ENCODE measurements at places on chromosomes 3 and 15.

DNA sequence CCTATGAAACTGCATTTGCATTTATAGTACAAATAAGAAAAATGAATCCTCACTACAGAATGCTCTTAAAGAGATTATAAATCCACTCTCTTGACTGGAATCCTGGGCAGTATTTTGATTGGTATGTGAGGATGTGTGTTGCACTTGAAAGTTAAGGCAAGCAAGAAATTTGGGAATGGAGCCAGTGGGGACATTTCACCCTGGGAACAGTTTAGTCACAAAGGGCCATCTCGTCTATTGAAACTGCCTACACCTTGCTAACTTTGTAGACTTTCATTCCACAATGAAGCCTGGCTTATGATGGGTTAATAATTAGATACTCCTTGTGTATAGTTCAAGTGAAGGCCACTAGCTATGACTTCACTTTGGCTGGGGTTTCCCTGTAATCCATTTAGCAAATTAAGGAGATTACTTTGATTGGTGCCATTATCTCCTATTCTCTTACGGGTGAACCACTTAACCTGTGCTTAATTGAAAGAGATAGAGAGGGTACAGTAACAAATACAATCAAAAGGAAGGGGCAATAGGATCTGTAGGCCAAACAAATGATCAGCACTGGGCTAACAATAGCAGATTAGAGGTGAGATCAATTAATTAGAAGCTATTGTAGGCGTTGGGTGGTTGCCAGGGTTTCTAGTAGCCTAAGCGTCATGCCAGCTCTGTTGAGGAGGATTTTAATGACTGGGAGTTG is 146.9 kb upstream of the RARB start:
- no peak for DNase-seq

GRCh38 chr15:82832601-82833361 is 23.4 kb downstream of the WHAMM start:
- DNase-seq, result peak; percentile 31

DNA sequence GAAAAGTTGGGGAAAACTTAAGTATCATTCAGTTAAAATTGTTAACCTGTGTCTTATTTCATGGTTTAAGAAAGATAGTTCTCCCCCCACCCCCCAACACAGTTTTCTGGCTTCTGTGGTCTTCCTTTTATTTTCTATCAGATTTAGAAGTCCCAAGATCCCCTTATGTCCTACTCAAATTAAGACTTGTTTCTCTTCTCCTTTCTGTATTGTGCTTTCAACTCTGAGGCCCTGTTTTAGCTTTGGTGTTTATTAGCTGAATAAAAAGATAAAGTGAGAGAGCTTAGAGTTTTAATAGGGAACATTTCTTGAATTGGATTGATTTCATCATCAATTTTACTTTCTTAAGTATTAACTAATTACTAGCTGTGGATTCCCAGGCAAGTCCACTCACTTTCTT is 62.6 kb downstream of the AKAP13 start:
- no peak for DNase-seq

DNA sequence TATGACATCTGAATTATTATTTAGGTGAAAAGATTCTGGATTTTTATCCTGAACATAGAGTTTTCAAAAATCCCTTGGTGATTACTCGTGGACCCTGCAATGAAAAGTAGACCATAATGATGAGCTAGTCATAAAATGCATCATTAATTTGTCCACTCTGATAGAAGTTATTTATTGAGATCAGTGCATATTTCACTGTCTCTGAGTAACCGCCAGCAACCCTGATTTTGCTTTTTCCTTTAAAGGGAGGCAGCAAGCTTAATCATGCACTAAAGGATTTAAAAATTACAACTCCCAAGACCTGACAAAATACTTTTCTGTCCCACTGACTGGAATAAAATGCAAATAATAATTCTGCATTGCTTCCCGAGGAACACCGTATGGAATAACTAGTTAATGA is 259.6 kb upstream of the DPPA4 start:
- DNase-seq, result no peak

GRCh38 chr3:32758375-32758753 is 59.4 kb upstream of the TRIM71 start:
- no peak for DNase-seq

DNA sequence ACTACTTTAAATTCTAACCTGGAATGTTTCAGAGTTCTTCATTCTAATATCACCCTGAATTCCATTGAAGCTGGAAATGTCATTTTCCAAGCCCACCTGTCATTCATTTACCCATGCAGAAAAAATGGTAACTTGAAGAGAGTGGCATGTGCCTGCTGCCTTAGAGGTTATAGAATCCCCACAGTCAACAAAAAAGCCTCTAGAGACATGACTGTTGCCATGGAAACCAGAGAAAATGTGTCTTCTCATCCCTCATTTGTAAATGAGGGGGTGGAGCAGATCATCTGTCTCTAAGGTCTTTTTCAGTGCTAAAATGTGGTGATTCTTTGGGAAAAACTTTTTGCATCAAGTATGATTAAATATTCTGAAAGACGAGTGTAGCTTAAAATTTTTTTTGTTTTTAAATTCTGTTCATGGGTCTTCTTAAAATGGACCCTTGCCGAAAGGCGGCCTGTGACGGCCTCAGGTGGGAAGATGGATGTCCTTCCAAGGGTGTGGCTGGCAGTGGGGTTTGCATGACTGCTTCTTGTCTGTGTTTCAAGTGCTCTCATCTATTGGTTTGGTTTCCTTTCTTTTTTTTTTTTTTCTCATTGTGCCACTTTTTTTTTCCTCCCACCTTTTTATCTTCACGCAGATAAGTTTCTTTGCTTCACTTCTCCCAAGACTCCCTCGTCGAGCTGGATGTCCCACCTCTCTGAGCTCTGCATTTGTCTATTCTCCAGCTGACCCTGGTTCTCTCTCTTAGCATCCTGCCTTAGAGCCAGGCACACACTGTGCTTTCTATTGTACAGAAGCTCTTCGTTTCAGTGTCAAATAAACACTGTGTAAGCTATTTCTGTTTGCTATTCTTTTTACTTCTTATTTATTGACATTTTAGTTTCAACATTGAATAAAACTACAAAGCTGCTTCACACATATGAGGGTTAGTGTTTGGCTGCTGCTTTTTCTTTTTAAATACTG is 23.0 kb downstream of the TPM1 start:
- DNase-seq, result no peak

- no peak for DNase-seq
These were observed 51.9 kb downstream of the BBX start for GRCh38 chr3:107574650-107575049.

- no peak for DNase-seq
These were observed 5.7 kb upstream of the FOXB1 start for GRCh38 chr15:59998305-59998949.

GRCh38 chr3:76631251-76631650 is 408.6 kb upstream of the ROBO2 start:
- DNase-seq, result no peak

DNA sequence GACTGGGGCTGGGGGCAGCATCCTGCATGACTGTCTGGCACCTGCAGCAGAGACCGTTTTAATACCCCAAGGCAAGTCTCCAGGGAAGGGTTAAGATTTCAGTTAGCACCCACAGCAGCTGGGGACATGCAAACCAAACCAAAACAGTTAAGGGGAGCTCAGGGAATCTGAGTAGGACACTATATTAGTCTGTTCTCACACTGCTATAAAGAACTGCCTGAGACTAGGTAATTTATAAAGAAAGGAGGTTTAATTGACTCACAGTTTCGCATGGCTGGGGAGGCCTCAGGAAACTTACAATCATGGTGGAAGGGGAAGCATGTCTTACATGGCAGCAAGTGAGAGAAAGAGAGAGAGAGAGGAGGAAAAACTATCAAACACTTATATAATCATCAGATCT is 25.3 kb downstream of the GALNT15 start:
- no peak for DNase-seq

DNA sequence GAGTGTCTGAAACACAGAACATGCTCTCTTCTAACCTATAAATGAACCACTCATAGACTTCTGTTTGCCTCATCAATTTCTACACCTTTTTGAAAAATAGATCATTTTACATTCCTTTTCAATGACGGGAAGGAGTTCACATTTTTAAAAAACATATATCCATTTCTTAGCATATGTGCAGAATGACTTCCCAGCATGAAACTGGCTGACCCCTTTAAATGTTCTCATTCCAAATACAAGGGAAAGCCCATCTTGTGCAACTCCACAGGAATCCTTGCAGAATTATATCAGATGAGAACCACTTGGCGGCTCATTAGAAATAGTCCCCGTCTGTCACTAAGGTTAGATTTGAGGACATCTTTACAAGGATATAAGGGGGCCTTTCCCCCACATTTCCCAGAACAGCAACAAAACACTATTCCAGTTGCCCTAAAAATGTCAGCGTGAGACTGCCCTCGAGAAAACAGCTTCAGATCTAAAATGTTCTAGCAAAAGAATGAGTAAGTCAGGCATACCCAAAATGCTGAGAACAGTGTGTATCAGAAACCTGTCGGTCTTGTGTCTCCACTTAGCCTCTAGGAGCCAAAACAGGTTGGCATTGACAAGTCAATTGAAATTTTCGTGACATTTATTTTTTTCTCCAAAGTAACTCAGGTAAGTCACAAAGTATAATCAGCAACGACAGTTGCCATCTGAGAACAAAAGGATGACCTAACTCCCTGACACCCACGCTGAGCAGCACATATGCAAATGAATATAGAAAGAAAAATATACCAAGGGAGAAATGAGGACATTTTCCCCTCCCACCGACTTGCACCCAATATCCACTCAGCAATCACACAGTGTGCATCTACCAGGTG is 63.1 kb downstream of the FOXP1 start:
- DNase-seq, result no peak

DNA sequence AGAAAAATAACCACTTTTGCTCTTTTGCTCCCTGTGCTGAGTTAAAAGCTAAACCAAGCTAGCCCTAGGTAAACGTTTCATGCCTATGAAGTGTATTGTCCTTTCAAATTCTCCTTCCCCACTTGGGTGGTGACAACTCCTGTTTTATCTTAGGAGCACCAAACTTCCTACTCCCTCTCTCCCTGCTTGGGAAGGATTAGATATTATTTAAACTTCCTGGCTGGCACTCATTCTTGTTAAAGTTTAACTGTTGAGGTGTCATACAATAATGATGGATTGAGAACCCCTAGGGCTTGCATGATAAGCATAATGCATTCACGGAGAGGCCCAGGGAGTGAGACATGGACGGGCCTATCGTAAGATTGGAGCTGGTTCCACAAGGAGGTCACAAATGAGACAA is 29.5 kb downstream of the B4GALT4 start:
- DNase-seq, result no peak

GRCh38 chr3:103184772-103185171 is 750.0 kb downstream of the ZPLD1 start:
- DNase-seq, result no peak

DNA sequence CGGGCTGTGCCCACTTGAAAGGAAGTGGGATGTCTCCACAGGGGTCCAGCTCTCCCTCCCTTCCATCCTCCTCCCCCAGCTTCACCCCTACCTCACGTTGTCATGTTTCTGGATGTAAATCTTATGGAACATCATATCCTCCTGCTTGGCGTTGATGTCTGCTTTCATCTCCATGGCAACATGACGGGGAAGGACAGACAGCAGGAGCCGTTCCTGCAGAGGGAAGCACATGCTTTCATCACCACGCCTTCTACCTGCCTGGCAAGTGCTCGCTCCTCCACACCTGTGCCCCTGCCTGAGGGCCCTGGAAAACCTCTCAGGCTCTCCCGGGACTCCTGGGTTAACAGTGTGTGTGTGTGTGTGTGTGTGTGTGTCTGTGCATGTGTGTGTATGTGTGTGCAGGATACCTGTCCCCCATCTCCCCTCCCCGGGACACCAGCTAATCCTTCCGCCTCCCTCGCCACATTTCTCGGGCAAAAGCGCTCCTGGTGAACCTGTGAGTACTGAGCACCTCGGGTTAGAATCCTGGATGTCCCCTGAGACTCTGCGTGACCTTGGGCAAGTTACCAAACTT is 101.1 kb downstream of the ADCY5 start:
- no peak for DNase-seq

GRCh38 chr3:12960497-12960896 is 112.7 kb downstream of the IQSEC1 start:
- no peak for DNase-seq

- DNase-seq, result no peak
These were observed 239.3 kb upstream of the ZNF717 start for GRCh38 chr3:76024640-76025039.

DNA sequence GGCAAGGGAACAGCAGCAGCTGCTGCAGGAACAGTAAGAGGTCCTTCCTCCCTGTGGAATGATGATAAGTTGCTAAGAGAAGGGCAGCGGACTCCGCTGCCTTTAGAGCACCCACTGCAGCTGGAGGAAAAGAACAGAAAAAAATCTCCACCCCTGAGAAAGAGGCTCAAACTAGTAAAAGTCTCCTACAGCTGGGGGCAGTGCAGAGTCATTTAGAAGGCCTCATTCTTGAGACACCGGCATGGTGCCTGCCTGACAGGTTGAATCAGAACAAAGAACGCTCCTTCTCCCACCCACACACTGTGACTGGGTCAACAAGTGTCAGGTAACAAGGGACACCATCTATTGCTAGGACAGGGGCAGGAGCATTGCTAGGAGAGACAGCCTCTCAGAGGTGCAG is 188.4 kb downstream of the ABHD5 start:
- no peak for DNase-seq

DNA sequence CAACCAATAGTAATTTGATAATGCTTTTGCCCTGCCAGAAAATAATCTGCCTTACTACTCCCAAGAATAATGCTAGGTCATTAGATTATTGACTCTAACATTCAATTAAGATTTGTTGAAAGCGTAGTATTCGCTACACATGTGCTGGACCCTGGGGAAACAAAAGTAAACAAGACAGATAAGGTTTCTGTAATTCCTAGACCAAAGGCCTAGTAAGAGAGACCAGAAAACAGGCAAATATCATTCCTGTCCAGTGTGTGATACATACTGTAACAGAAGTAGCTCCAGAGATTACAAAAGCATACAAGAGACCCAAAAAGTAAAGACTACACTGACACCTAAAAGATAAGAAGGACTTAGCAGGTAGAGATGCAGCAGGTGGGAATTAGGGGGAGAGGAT is 60.8 kb downstream of the PLOD2 start:
- DNase-seq, result no peak

DNA sequence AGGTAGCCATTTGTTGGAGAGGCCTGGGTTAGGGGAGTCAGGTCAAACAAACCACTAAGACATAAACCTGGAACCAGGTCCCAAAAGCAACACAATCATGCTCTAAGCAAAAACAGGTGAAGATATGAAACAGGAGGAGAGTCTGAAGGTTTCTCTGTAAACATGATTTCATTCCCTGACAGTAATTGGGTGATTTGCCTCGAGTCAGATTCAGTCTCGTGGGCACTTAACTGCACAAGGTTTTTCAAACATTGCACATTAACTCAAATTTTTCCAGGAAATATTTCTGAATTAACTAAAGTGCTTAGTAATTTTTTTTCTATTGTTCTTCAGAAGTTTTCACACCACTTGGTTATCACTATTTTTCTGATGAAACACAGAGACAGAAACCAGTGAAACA is 27.8 kb downstream of the RORA start:
- no peak for DNase-seq

DNA sequence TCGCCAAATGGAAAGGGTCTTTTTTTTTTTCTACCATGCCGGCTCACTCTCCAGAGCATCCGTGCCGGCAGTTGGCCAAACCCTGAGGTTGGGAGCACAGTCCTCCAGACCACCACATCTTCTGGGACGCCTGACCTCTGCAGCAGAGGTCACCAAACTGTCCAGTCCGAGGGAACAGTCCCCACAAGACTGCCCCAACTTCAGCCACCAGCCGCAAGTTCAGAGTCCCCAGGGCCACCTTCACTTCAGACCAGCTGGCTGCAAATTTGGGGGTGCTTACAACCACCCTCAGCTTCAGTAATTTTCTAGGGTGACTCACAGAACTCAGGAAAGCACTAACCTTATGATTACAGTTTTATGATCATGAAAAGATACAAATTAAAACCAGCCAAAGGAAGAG is 28.9 kb downstream of the PLA2G4D start:
- DNase-seq, result no peak
